ENCODE measurements at places on chromosomes 3 and 15. TPM values are rescaled to one million over a fixed set of nuclear protein-coding genes. Genes with fewer than 3 reads are reported as not detected.
A peak's percentile ranks its signal among the peaks of the same experiment; 100 is the strongest.

GRCh38 chr3:126900859-126901540 is 81.9 kb upstream of the PLXNA1 start:
- no peak for DNase-seq

DNA sequence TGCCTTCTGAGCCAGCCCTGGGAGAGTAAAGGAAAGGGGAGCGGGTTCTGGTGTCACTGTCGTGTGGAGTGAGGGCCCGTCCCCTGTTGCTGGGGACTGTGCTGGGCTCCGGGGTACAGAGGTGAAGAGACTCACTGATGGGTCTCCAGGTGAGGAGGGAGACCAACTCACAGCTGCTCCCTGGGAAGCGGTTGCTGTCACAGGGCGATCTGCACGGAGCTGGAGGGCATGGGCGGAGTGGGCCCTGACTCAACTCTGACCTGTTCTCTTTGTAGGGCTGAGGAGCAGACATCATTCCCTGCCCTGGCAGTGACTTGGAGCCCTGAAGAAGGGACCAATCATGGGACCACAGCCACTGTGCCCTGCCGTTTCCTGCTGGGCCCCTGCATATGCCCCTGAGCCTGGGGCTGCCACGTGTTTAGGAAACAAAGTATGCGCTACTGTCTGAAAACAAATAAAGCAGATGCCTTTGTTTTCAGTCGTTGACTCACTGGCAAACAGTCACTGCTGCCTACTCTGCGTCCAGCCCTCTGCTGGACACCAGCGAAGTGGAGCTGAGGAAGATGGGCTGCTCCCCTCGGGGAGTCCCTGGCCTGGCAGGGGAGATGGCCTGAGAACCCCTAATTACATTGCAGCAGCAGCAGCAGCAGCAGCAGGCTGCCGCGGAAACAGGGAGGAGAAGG is 22.9 kb upstream of the PLXNA1 start:
- DNase-seq, result peak; percentile 60

- DNase-seq, result peak; percentile 62
These were observed 24.1 kb downstream of the CCNL1 start for GRCh38 chr3:157135671-157136396.

NR1I2 gene
- total RNA-seq, result under 0.01 TPM

DNA sequence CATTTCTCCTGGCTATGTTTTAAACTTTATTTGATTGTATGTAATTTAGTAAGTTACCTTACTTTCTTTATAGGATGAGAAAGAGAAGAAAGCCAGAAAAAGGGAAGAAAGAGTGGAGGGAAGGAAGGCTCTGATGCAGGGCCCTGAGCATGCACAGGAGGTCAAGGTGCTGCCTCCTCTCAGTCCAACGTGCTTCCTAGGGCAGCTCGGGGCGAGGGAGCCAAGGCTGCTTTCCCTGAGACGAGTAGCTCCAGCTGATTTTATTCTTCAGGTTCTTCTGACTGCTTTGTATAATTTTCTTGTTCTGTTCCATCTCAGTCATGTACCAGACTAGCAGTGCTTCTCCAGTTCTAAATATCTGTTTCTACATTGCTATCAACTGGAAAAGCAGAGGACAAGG is 3.4 kb downstream of the CORO2B start:
- DNase-seq, result no peak

DNA sequence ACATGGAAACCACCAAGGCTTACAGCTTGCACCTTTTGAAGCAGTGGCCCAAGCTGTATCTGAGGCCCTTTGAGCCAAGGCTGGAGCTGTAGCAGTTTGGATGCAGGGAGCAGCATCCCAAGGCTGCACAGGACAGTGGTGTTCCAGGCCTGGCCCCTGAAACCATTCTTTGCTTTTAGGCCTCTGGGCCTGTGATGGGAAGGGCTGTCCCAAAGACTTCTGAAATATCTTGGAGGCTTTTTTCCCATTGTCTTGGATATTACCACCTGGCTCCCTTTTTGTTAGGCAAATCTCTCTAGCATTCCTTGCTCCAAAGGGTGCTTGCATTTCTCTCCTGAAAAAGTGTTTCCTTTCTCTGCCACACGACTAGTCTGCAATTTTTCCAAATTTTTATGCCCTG is 302.8 kb upstream of the MDFIC2 start:
- DNase-seq, result no peak

GP9 gene
- total RNA-seq, result not detected
